ENCODE measurements at places on chromosomes 4 and X. TPM values are rescaled to one million over a fixed set of nuclear protein-coding genes. Genes with fewer than 3 reads are reported as not detected.

GRCh38 chr4:97900229-97900628 lies 243.0 kb downstream of the STPG2 start:
- DNase-seq, result no peak

ODAPH gene
- polyA plus RNA-seq, result not detected

- DNase-seq, result no peak
Measured at GRCh38 chrX:37959212-37960021, 46.9 kb upstream of the SYTL5 start.

- DNase-seq, result no peak
Measured at GRCh38 chr4:157803845-157804521, 368.8 kb downstream of the GASK1B start.

GRCh38 chrX:149120459-149120858 lies 384.6 kb downstream of the IDS start:
- DNase-seq, result no peak

GRCh38 chr4:67250131-67250896 lies 295.0 kb downstream of the CENPC start:
- no peak for DNase-seq

GRCh38 chrX:1581132-1581531 lies 10.3 kb upstream of the AKAP17A start:
- no peak for DNase-seq

TMEM271 gene
- polyA plus RNA-seq, result not detected

DNA sequence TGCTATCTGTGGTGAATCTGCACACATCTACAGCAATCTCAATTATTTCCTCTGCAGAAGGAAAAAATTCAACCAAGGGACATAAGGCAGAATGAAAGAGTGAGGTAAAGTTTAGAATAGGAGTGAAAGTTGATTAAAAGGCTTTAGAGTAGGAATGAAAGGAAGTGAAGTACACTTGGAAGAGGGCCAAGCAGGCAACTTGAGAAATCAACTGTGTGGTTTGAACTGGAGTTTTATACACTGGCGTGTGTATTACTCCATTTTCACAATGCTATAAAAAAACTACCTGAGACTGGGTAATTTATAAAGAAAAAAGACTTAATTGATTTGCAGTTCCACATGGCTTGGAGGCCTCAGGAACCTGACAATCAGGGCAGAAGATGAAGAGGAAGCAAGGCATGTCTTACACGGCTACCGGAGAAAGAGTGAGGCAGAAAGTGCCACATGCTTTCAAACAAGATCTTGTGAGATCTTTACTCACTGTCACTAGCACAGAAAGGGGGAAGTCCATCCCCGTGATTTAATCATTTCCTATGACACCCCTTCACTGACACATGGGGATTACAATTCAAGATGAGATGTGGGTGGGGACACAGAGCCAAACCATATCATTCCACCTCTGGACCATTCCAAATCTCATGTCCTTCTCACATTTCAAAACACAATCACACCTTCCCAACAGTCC lies 234.8 kb downstream of the IL15 start:
- no peak for DNase-seq

IL13RA1 gene
- 45.8 TPM for polyA plus RNA-seq

DNA sequence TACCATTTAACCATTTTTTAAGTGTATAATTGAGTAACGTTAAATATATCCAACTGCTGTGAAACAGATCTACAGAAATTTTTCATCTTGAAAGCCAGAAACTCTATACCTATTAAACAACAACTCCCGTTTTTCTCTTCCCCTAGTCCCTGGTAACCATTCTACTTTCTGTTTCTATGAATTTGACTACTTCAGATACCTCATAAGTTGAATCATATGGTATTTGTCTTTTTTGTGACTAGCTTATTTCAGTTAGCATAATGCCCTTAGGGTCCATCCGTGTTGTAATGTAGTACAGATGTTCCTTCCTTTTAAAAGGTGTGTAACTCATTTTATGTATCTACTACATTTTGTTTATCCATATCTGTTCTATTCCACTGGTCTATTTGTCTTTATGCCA lies 48.7 kb downstream of the STAG2 start:
- DNase-seq, result no peak

DNA sequence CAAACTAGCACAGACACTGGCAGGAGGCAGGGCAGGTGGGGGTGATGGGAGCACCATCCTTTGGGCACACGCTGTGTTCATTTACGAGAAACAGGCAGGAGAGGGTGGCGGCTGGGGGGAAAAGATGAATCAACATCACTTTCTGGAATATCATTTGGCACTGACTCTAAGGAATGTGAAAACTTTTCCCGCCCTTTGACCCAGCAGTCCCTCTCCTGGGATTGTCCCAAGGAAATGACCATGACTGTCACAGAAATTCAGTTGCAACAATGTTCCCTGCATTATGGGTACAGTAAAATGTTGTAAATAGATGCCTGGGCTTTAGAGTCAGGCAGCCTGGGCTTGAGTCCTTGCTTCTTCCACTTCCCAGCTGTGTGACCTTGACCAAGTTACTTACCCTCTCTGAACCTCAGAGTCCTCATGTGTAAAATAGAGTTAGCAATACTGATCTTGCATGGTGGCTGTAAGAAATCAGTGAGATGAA lies 58.6 kb downstream of the ABLIM2 start:
- no peak for DNase-seq

TRPC3 gene
- polyA plus RNA-seq, result not detected

EFHC2 gene
- 0.10 TPM for polyA plus RNA-seq

- DNase-seq, result no peak
Measured at GRCh38 chr4:106753426-106753825, 282.7 kb downstream of the DKK2 start.

DNA sequence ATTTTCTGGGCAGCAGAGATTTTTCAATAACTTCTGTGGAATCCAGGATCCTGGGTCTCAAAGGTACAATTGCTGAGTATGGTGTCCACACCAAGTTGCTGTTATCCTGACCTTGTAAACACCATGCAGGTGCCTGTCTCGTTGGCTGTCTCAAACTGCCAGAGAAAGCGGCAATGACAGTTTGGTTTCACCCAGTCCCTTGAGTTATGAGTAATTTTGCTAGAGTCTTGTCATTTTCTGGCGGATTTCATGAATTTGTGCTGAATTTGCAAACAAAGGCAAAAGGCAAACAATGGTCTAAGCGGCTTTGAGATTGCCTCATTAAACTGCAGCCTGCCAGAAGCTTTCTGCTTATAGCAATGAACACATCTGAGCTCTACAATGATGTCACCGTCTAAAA lies 847.9 kb downstream of the RAB28 start:
- DNase-seq, result no peak

- DNase-seq, result no peak
Measured at GRCh38 chr4:144564358-144564757, 81.6 kb upstream of the HHIP start.

PRSS12 gene
- 0.50 TPM for polyA plus RNA-seq

DNA sequence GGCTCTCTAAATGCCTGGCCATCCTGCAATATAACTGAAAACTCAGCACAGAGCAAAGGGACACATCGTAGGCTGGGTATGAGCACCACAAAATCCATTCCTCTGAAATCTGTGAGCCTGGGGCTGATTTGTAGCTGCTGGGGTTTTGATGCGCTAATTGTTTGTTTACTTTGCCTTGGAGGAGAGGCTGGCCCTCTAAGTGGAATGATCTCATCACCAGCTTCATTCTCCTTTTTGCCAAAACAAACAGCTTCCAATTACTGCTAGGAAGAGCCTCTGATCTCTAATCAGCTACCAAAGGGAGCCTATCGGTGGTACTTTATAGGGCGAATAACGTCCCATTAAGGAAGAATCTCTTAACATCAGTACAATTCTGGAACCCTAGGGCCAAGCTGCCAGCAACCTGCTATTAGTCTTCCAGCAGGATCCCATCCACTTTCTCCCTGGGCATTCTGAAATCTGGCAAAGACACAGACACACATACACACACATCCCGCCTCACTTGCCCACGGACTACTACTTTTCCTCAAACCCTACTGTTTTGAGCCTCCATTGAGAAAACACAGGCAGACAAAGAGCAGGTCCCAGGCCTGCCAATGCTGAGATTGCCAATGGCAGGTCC lies 5.8 kb downstream of the ANOS1 start:
- DNase-seq, result no peak

DNA sequence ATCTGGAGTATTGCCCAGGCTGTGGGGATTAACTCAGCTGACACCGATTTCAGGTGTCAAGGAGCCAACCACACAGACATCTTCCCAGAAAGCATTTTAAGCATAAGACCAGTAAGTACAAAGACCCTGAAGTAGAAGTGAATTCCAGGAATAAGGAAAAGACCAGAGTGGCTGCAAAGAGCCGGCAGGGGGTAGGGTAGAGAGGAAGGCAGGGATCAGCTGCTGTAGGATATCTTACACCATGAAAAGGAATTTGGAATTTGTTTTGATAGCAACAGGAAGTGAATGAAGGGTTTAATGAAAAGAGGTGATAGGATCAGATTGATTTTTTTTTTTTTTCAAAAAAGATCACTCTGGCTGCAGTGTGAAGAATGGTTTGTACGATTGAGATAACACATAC lies 113.6 kb upstream of the PPARGC1A start:
- no peak for DNase-seq

DNA sequence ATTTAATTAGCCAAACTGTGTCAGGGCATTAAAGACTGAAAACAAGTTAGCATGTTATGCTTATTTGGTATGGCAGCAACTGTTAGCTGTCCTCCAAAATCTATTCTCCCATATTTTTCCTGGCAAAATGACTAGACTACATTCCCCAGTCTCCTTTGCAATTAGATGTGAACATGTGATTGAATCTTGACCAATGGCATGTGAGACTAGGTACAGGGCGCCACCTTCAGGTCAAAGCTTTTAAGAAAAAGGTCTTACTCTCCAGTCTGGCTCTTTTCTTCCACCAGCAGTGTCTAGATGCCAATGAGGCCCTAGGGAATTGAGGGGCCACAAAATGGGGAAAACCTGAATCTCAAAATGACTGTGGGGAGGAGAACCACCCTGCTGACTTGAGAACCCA lies 408.2 kb downstream of the SMARCA1 start:
- DNase-seq, result no peak

DNA sequence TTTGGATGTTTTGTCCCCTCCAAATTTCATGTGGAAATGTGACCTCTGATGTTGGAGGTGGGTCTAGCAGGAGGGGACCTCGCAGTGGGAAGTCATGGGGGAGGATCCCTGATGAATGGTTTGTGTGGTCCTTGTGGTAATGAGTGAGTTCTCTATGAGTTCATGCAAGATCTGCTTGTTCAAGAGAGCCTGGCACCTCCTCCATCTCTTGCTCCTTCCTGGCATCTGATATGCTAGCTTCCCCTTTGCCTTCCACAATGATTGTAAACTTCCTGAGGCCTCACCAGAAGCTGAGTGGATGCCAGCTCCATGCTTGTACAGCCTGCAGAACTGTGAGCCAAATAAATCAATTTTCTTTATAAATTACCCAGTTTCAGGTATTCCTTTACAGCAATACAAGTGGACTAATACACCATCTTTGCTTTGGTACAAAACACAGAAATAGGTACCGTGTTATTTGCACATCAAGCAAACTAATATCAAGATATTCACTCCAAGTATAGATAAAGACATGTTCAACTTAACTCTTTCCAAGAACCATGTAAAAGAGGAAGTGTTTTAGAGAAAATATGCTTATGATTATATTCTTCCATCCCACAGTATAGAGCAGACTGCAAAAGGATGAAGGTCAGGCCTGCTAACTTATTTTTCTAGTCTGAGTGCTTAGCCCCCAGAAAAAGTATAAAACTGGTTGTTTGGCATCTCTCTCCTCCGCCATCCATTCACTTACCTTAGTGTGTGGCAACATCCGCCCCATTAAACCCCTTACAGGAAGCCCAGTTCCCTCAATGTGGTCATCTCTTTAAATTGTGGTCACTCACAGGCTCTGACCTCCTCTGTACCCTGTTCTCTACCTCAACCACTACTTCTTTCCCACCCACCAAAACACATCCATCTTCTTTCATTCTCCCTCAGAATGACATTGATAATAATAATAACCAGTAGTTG lies 6.7 kb downstream of the ARAP2 start:
- DNase-seq, result no peak

DNA sequence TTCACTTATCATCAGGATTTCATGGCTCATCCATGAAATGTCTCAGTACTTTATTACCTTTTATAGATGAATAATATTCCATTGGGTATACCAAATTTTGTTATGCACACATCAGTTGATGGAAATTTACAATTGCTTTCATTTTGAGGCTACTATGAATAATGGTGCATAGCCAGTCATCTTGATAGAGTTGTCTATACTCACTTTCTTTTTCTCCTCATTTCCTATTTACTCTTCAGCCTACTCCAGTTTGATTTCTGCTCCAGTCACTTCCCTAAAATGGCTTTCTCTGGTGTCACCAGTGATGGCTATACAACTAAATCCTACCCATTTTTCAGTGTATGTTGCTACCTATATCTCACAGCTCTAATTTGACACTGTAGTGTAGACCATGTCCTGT lies 743.5 kb upstream of the MAGEB2 start:
- no peak for DNase-seq

DNA sequence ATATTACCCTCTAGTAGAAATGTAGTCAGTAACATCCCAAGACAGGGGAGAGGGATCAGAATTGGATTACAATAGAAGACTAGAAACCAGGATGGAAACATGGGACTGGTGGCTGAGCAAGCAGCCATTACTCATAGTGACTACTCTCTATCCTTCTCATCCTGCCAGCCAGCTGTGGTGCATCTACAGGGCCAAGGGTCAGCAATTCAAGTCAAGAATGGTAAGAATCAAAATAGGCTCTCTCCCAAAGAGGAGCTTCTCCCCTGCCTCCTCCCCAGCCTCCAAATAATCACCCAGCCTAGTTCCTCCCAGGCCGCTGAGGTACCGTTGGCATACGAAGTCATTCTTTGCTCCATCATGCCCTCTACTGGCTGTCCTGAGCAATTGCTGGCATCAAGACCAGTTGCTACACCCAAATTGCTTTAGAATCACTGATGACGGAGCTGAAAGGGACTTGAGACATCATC lies 19.4 kb downstream of the AWAT2 start:
- DNase-seq, result no peak

GRCh38 chrX:139815771-139816170 lies 107.8 kb upstream of the MCF2 start:
- DNase-seq, result no peak

DNA sequence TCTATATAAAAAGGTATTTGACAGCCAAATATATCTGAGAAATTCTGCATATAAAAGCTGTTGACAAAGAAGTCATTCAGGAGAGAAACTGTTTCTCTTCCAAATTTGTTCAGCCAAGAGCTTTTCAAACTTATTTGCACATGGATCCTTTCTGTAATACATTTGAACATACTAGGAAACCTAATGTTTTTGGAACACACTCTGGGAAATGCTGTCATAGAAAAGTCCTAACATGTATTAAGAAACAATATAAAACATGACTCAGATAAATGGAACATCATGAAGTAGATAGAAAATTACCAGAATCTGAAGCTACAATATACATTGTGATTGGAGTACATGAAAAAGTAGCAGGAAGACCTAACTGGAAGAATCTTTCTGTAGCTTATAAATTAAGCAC lies 781.5 kb upstream of the EPHA5 start:
- DNase-seq, result no peak

- DNase-seq, result no peak
Measured at GRCh38 chrX:138856881-138857604, 145.5 kb upstream of the FGF13 start.

UGT8 gene
- polyA plus RNA-seq, result not detected

- no peak for DNase-seq
Measured at GRCh38 chrX:148804579-148805355, 304.4 kb downstream of the AFF2 start.

GRCh38 chr4:52844596-52844995 lies 17.5 kb upstream of the RASL11B start:
- no peak for DNase-seq
